Activated T-cell treated with anti-CD3 and anti-CD28 coated beads, Interleukin-2, amount 50 U/mL, for 1 hour (primary cell): ENCODE measurements at places on chromosomes 5 and 9.

- no peak for DNase-seq
Observed at GRCh38 chr5:123085638-123086286, 3.3 kb upstream of the PRDM6 start.

GRCh38 chr9:78234810-78235209, 1.1 kb upstream of the CEP78 start:
- no peak for DNase-seq

GRCh38 chr5:133792655-133793054, 175.8 kb downstream of the C5orf15 start:
- DNase-seq, result no peak

- DNase-seq, result no peak
Observed at GRCh38 chr5:12230659-12231058, 326.4 kb upstream of the CTNND2 start.

DNA sequence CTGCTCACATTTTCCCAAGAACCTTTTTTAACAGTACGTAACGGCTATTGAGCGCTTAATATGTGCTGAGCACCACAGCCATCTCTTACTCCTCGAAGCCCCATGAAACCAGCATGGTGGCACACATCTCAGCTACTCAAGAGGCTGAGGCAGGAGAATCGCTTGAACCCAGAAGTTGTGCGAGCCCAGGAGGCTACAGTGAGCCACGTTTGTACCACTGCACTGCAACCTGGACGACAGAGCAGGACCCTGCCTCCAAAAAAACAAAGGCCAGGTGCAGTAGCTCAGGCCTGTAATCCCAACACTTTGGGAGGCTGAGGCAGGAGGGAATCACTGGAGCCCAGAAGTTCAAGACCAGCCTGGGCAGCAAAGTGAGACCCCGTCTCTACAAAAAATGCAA, 28.2 kb downstream of the AQP7 start:
- no peak for DNase-seq

DNA sequence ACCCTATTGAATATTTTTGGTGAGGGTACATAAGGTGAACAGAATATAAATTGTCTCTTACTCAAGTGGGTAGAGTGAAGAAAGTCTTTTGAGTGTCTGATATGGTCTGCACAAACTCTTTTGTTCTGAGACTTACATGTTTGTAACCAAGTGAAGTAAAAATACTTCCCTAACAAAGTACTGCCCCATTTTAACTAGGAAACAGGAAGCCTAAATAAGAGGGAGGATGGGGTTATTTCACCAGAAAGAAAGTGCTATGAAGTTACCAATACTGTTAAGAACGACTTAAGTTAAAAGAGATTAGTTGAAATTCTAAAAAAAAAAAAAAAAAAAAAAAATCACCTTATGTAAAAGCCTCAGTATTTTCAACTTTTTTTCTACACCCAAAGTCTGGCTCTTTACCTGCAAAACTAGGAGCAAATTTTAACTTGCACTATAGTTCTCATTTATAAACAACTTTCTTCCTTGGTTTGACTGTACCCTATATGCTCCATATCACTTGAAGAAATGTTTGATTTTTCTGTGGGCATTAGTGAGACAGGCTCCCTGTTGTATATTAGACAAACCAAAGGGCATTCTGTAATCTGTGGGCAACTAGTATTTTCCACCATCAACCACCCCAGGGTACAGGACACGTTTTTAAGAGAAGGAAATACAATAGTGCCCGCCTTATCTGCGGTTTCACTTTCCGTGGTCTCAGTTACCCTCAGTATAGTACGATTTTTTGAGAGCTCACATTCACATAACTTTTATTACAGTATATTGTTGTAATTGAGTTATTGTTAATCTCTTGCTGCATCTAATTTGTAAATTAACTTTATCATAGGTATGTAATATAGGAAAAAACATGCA, 127.7 kb downstream of the NR3C1 start:
- DNase-seq, result no peak

DNA sequence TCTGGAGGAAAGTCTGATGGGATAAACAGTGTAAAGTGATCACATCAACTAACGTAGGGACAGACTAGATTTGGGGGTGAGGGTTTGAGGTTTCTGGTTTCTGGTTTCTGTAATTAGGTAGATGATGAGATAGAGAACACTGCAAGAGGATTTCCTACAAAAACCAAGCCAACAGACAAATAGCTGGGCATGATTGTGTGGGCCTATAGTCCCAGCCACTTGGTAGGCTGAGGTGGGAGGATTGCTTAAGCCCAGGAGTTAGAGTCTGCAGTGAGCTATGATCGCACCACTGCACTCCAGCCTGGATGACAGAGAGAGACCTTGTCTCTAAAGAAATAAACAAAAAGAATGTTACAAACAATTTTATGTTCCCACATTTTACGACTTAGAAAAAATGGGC, 34.4 kb upstream of the RNU6ATAC start:
- DNase-seq, result no peak

- no peak for DNase-seq
Observed at GRCh38 chr5:88021141-88021540, 247.5 kb downstream of the TMEM161B start.

DNA sequence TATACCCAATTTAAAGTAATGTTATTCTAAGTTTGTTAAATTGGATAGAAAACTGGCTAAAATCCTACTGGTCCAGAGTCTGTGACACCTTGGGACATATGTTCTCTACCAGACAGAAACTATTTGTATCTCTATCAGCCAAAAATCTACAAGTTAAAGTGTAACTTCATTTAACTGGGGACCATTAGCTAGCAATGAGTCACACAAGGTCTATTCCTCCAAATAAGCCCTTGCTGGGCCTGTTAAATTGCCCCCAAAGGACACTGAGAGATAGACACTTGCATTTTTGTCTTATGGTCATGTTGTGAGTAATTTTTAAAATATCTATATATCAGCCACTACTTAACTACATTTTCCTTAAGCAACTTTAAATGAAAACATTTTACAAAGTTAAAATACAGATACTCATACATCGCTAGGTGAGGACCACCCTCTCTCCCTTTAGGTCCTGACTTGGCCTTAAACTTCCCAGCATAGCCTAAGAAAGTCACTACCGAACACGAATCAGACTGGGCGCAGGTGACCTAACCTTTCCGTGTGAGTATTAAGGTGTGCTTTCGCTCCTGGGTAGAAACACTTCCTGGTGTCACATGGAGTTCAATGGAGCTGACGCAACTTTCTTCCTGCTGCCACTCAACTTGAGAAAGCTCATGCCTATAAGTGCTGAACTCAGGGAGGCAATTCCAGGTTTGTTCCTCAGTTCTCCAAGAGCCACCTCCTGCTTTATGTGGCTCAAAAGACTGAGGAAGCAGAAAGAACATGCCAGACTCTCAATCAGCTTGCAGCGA, 249.1 kb downstream of the DIRAS2 start:
- DNase-seq, result no peak

GRCh38 chr9:107927276-107927675, 437.7 kb upstream of the KLF4 start:
- no peak for DNase-seq

- no peak for DNase-seq
Observed at GRCh38 chr5:75756981-75757380, 39.7 kb upstream of the POC5 start.

- no peak for DNase-seq
Observed at GRCh38 chr5:175879743-175880142, 8.4 kb downstream of the CPLX2 start.

- DNase-seq, result no peak
Observed at GRCh38 chr5:176901260-176902101, 2.3 kb upstream of the HK3 start.

DNA sequence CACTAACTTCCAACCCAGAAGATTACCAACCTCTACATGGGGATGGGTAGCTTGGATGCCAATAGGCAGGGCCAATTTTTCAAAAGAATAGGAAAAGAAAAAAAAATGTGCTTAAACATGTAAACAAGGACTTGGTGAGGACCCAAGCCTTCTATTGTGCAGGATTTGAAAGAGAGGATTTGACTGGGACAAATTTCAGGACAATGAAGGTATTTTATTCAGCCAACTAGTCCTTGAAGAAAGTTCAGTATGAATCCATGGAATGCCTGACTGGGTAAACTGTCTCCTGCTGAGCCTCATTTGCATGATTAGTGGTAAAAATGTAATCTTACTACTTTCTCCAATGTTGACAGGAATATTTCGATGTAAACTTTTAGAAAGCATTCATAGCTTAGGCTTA, 192.5 kb upstream of the RORB start:
- no peak for DNase-seq

DNA sequence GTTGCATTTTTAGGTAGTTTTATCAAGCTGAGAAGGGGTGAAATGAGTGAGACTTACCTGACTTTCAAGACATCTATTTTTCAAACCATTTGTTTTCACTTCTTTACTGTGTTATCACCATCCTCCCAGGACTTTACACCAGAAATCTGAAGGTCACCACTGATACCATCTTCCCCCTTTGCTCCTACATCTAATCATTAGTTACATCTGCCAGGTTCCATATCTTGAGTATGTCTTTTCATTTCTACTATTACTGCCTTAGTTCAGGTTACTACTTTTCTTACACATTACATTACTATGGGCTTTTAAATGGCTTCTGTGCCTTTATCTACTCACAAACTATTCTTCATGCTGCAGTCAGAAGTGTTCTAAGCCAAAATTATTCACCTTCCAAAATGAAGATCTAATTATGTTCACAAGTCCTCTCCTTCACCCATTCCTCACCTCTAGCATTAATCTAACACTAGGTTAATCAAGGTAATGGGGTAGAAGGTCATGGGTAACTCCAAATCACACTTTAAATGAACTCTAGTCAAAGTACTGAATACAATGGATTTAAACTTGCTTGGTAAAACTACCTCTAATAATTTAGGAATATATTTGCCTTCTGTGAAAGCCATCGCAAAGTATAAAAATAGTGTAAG, 2.1 kb upstream of the HSDL2 start:
- no peak for DNase-seq

DNA sequence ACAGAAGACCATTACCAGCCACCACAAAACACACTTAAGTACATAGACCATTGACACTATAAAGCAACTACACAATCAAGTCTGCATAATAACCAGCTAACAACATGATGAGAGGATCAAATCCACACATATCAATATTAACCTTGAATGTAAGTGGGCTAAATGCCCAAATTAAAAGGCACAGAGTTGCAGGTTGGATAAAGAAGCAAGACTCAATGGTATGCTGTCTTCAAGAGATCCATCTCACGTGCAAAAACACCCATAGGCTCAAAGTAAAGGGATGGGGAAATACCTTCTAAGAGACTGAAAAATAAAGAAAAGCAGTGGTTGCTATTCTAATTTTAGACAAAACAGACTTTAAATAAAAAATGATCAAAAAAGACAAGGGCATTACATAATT, 113.6 kb upstream of the CD180 start:
- no peak for DNase-seq

GRCh38 chr9:137724818-137725240, 106.0 kb downstream of the EHMT1 start:
- no peak for DNase-seq

DNA sequence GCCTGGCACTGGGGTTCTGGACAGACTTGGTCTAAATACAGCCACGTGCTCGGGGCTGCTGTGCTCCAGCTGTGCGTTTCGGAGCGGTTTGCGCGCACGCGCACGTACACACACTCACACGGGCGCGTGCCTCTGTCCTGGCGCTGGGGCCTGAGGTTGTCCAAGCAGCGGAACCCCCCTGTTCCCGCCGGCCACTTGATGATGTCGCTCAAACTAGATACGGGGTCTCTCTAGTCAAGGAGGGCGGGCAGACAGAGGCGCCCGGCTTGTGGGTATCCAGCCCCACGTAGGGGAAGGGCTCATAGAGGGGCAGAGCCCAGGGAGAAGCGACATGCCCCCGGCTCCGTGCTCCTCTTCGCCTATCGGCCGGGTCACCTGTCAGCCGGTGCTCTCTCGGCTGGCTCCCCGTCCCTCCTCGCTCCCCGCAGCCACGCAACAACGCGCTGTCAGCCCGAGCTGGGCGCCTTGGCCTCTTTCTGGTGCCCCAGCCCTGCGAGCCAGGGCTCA, 8.9 kb downstream of the NR2F1-AS1 start:
- DNase-seq, result no peak

DNA sequence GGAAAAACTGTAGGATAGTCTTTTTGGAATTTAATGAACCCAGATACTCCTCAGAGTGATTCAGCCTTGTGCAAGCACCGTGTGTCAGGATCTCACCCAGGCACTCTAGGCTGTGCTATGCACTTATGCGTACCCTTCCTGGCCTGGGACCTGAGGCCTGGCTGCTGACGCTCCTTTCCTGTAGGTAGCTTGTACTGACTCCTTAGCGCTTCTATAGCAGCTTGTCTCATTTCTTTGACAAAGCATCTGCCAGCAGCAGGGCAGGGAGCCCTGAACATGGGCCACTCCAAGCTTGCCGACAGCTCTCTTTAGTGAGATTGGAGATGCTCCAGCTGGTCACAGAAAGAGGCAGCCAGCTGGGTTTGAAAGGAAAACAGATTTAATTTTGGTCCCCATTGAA, 147.3 kb downstream of the SGCD start:
- DNase-seq, result no peak

DNA sequence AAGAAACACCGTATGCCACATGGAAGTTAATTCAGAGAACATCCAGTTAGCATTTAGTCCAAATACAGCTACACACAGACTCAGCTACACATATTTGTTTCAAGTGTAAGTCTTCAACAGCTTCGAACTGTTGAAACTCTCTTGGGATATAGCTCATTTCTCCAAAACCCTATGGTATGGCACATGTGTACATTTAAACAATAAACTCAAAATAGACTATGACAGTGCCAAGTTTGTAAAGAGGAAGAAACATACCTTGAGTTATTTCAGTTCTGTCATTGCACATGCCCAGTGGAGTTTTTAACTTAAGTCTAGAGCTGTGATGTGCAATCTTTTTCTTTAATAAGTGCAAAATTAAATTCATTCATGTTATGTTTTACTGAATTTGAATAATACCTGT, 155.1 kb upstream of the RAI14 start:
- no peak for DNase-seq

DNA sequence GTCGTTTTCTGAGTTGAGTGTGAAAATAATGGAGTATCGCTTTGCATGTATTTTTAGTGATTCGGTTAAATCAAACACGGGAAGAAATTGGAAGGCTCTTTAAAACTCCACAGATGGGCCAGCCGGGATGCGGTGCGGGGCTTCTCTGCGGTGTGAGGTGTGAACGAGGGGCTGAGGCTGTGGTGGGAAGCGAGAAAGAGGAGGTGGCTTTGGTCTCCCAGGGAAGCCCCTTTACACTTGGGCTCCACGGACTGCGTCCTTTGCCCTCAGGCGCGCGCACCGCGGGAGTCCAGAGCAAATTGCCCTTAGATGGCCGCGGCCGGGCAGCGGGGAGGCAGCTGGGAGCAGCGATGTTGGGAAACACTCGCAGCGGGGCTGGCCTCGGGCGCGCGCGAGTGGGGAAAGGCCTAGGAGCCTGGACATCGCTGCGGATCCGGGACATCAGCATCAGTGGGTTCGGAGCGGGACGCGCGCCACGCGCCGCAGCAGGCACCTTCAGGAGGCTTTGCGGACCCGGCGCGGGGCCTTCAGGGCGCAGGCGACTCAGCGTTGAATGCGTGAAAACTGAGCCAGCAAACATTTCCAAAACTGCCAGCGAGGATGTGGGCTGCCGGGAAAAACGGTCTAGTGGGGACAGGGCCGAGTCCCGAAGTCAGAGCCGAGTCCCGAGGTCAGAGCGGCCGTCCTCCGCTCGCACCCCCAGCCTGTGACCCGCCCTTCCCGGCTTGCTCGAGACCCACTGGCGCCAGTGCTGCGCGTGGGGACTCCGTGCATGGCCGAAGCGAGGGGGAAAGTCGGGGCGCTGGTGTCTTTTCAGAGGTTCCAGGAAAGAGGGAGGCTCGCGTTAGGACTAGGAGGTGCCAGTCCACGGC, 6.5 kb downstream of the IRX1 start:
- no peak for DNase-seq

- DNase-seq, result no peak
Observed at GRCh38 chr9:134559013-134559412, 82.6 kb upstream of the COL5A1 start.
